ENCODE measurements at places on chromosomes 3 and 15.

- no peak for DNase-seq
Observed at GRCh38 chr3:21718161-21718765, 32.7 kb downstream of the ZNF385D start.

- no peak for DNase-seq
Observed at GRCh38 chr3:31055757-31056156, 161.3 kb upstream of the GADL1 start.

DNA sequence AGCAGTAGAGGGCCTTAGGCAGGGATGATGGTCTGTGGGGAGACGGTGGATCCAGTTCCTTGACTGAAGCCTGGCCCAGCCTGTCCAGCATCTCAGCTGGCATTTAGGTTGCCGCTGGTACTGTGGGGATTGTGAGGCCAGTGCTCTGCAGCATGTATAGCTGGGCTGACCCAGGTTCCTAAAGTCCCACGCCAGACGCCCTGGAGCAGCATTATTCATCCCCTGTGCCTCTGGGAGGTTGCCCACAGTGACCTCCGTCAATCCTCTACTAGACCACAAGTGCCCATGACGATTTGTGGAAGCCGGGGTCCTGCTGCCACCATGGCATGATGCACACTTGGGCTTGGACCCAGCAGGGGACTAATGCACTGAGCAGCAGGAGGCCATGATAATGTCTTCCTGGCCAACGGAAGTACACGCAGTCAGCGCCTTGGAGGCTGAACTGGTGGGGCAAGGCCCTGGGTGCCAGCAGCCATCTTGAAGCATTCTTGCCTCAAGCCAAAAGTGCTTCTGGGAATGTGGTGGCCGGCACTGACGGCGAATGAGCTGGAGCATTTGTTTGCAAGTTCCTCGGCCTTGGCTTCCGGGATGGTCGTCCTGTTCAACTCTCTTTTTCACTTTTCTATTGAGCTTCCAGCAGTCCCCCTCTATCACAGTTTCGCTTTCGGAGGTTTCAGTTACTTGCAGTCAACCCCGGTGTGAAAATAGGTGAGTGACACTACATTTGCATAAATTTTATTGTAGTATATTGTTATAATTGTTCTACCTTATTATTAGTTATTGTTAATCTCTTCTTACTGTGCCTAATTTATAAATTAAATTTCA, 949.4 kb downstream of the ROBO1 start:
- DNase-seq, result no peak

DNA sequence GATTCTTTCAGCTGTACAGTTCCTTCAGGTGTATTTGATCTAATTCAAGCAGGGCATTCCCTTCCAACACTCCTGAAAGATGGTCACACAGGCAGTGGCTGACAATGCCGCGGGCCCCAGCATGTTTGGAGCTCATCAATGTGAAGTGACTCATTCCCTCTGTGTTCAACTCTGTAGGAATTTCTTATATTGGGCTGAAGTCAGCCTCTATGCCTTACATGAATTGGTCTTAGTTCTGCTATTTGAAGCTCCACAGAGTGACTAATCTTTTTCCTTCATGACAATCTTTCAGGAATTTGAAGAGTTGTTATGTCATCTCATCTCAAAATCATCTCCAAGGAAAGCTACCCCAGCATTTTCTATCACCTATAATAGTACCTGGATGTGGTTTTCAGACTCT, 142.5 kb upstream of the C2CD4B start:
- DNase-seq, result no peak
